ENCODE measurements at places on chromosomes 7 and 10.

- DNase-seq: peak; percentile 85
These were observed 58.3 kb downstream of the CDK13 start for GRCh38 chr7:40008223-40008815.

GRCh38 chr7:141685285-141686023, 16.5 kb downstream of the DENND11 start:
- DNase-seq: no peak

GRCh38 chr10:84599254-84599653, 270.9 kb downstream of the CCSER2 start:
- no peak for DNase-seq

DNA sequence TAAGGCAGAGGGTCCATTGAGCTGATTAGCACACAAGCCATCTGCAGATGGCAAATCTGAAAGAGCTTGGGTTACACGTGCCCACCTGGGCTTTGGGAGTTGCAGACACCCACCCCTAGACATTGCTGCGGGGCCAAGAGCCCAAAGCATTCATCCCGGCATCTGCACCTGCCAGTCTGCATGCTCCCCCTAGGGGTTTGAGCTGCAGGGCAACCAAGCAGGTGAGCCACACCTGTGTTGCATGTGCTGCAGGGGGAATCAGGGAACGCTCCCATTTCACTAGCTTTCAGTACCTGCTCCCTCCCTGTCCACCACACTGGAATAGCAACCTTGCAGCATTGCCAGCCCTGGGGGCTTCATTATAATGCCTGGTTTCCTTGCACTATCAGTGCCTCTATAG, 21.1 kb downstream of the C7orf33 start:
- no peak for DNase-seq

- DNase-seq: no peak
These were observed 269.6 kb upstream of the FZD1 start for GRCh38 chr7:90994601-90995000.

- DNase-seq: peak; percentile 84
These were observed at the start of gene SNX8 for GRCh38 chr7:2314209-2314955. Gene SNX8, minus strand, starts transcription at chr7:2314441. Its CDS starts 20 bp downstream, at chr7:2314421.

DNA sequence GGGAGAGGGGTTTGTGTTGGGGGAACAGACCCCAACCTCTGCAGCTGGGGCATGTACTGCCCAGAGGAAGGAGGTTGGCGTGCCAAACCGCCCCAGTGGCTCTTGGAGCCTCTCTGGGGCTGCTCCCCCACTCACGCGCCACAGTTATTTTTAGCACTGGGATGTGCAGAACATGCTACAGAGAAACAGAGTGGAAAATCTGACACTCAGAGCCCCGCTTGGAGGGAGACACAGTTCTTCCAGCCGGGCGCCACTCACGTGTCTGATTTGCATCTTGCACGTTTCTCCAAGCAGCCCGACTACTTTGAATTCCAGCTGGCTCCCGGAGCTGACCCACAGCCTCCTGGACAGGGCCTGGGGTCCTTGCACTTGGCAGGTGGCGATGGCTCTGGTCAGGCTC, 182.0 kb downstream of the RPS24 start:
- DNase-seq: peak; percentile 24

DNA sequence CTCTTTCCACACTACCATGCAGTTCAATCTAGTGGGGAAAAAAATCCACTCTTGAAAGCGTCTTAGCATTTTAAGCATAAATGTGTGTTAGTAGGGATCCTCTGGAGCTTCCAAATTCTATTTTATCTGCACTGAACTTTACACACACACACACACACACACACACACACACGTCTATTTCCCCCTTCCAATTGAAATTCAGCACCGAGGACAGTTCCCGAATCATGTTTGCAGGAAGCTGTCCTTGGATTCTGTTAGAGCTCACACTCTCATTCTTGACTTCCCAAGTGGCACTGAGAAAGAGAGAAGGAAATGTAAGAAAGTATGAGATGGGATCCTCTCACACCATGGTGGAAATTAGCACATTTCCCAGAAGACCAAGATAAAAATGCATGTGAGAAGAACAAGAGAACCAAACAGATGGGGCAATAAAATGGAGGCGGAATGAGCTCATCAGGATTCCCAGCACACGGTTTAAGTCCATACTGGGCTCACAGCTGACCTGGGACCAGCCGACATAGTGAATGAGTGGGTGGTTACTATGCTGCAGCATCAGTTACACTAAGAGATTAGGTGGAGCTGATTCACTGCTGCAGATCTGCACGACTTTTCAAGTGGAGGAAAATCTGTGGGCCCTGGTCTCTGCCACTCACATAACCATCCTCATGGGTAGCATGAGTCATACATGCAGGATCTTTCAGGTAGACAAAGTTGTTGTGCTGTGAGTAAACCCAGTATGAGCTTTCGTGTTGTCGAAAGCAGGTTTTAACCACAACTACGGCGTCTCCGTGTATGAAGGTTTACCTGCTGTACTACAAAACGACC, 3.3 kb upstream of the NPTX2 start:
- DNase-seq: peak; percentile 52

DNA sequence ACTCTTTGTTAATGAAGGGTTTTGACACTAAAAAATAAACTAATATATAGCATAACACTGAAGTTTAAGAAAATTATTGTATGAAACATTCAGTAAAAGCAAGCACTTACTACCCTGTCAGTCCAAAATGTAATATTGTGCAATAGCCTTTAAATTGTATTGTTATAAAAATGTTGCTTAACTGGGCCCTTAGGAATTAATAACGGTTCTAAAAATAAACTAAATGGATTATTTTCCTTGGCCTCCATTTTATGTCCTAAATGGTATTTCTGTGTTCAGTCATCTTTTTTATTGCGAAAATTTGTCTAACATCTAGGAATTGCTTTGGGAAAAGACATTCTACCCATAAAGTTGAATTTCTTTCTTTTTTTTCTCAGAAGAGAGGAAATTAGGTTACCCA, 49.0 kb upstream of the ABI1 start:
- peak; percentile 12 for DNase-seq

DNA sequence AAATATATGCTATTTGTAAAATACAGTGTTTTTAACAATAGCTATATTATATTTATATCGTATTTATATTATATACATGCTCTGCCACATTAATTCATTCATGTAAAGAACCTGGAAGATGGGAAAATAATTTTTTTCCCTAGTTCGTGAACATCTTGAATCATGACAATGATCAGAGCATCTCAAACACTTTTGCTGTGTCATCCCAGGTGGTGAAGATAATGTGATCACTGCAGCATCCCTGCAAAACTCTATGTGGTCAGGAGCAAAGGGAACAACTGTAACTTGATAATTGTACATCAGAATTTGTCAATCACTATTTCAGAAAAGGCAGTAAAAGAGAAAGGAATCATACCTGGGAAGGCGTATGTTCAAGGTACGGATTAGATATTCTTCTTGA, 39.3 kb downstream of the RAPGEF5 start:
- DNase-seq: no peak

DNA sequence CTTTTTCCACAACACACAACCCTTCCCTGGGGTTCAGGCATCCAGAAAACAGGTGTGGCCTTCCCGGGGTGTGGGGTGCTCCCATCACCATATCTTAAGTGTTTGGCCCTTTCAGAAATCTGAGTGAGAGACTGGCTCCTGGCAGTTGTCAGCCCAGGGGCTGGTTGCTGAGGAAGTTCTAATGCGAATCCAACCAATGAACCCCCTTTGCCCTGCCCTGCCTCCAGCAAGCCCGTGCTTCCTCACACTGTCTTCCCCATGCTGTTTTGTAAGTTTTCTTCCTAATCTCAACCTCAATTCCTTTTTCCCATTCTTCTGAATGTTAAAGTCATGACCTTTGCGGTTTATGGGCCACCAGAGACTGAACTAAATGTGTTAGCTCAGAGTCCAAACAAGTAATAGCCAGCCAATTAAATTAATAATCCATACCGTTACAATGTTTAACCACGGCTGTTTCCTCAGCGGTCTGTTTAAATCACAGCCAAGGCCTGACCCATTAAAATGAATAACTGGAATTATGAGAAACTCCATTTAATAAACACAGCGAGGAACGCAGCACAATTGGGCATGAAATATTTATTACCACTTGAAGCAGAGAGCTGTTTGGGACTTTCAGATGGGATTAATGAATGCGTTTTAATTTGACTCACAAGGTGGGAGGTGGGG, 90.9 kb upstream of the TCF7L2 start:
- peak; percentile 26 for DNase-seq

DNA sequence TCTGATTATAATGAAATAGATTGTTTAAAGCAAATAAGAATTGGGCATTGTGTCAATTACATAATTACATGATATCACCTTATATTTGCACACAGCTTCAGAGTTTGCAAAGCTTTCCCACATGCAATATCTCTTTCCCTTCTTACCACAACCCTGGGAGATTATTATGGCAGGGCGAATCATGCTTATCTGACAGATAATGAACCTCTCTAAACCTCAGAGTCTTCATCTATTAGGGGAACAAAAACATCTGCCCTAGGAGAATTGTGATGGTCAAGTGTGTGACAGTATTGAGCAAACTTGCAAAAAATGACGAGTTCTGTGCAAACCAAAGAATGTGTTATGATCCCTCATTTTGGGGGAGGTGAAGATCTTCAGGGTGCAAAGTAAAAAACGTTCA, 90.0 kb downstream of the MYOF start:
- DNase-seq: no peak

- DNase-seq: no peak
These were observed 352.6 kb upstream of the ZMIZ1 start for GRCh38 chr10:78716043-78716660.

DNA sequence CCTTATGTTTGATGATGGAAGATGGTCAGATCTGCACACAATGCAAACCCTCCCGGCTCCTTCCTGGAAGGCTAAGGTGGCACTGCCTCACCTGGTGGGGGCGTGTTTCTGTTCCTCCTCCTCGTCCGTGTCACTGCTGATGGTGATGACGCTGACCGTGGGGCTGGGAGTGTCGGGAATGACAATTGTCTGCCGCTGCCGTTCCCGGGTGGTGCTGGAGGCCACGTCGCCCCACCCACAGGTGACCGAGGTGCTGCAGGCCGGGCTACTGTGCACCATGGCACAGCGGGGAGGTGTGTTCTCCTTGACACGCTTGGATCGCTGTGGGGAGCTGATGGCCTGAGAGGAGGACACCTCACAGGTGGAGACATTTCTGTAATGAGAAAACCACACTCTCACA, 73.1 kb downstream of the CLEC2L start:
- DNase-seq: no peak

DNA sequence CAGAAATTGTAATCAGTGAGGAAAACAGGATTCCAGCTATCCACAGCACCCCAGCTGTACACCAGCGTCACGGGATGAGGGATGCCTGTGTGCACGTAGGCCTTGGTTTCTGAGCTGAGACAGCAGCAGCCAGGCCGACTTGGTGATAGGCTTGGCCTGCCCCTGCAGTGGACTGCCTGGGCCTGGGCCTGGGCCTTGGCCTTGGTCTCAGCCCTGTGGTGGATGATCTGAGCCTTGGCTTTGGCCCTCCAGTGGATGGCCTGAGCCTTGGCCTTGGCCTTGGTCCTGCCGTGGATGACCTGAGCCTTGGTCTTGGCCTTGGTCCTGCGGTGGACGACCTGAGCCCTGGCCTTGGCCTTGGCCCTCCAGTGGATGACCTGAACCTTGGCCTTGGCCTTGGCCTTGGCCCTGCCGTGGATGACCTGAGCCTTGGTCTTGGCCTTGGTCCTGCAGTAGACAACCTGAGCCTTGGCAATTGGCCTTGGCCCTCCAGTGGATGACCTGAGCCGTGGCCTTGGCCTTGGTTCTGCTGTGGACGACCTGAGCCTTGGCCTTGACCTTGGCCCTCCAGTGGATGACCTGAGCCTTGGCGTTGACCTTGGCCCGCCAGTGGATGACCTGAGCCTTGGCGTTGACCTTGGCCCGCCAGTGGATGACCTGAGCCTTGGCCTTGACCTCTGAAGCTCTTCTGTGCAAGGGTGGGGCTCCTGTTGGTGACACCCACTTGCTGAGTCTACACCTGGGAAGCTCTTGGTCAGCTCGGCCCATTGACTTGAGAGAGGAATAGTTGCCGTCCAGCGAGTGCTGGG, 93.8 kb downstream of the CUX1 start:
- DNase-seq: no peak

DNA sequence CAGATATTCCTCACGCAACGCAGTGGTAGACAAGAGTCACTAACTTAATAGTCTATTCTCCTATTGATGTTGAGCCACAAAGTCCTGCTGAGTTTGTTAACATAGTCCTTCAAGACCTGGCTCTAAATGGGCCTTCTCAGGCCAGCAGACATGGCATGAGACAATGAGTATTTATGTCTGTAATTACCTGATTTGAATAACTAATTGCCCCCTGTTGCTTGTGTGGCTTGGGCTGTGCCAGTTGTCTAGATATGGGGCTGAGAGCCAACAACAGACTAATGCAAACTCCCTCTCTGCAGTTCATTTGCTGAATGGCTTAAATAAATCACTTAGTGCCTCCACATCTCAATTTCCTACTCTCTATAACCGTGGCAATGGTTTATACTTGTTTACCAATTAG, 65.5 kb upstream of the VWC2 start:
- no peak for DNase-seq

- DNase-seq: no peak
These were observed 7.8 kb downstream of the ADAM12 start for GRCh38 chr10:126380352-126381076.

DNA sequence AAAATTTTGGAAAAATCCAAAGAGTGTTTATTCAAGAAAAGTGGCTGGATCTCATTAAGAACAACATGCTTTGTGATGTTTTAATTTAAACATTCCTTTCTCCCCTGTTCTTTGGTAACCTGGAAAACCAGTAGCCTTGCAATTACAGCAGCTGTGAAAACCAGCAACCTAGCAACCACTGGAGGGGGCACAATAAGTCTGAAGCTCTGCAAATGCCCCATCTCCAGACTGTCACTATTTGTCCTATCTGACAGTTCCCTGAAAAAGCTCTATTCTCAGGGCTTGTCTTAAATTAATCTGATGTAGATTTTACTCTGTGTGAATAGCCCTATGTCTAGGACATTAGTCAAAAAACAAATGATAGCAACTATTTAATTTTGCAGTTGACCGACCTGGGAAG, 137.6 kb upstream of the THSD7A start:
- DNase-seq: no peak

DNA sequence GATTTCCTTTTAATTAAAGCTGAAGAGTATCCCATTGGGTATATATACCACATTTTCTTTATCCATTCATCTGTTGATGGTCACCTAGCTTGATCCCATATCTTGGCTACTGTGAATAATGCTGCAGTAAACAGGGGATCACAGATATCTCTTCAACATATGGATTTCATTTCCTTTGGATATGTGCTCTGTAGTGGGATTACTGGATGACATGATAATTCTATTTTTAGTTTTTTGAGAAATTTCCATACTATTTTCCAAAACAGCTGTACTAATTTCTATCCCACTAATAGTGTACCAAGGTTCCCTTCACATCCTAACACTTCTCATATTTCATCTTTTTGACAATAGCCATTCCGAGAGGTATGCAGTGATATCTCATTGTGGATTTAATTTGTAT, 48.8 kb upstream of the PRPS1L1 start:
- no peak for DNase-seq

GRCh38 chr7:5170251-5170650, 19.8 kb upstream of the WIPI2 start:
- DNase-seq: no peak

Measured in cardiac fibroblast (primary cell).